Central memory CD4-positive, alpha-beta T cell (primary cell): ENCODE measurements at places on chromosomes 7 and 10.
A peak's percentile ranks its signal among the peaks of the same experiment; 100 is the strongest.

DNA sequence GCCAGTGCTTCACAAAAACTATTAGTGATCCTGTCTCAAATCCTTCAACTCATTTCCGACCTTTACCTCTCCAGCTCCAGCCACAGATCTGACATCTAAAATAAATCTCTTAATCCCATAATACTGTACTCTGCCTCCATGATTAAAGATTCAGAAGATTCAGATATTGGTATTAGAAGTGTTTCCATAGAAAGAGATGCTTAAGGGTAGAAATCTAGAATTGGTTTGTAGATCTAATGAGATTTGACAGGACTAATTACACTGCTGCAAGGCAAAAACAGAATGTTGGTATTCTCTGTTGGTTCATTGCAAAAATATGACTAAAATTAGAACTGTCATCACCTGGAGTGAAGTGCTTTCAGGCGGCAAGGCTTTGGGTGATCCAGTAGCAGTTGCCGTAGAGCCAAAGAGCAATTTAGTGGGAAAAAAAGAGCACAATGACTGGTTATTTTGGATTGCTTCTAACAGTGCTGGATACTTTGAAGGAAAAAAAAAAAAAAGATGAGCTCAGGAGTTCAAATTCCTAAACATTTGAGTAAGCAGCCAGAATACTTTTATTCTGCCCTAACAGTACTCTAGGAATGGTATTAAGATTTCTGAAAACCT lies 940.1 kb upstream of the SORCS1 start:
- no peak for DNase-seq

DNA sequence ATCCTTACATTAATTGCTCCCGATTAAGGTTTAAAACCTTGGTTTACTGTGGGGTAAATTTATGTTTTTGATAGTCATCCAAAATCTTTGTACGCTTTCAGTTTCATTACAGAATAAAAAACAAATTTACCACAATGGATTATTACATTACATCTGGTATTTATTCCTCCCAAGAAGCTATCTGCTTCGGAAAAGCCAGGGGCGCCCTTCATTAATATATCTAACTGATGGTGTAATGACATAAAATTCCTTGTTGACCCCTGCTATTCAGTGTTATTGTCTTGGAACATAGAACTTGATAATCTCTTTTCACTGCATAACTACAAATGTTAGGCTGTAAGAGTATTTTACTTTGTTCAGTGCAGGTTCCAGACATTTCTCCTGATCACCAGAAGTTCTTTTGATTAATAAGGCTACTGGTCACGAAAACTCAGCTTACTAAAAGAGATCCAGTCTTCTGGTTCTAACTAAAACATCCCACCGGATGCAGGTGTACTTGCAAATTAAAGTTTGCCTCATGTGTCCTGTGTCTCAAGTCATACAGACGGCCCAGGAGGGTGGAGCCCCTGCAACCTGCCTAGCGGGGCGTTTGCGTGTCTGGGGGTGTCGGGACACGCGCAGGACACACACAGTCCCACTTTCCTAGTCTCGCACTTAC lies 581 bp upstream of the GLCCI1 start:
- DNase-seq = peak; percentile 12

DNA sequence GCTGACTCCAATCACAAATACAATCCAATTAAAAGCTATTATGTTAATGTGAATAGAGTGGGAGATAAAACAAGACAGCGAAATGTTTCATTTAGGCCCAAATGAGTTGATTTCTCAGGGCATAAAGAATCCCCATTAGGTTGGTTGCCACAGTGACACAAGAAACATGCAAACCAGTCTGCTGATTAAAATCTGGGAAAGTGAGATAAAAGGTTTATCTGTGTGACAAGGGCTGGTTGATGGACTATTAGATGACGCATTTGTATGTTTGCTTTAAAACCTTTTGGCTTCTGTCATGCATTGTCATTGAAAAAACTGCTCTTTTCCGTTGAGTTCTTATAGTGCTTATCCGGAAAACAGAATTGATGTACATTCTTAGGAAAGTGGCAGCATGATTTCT lies 658.2 kb downstream of the GATA3 start:
- DNase-seq = no peak

DNA sequence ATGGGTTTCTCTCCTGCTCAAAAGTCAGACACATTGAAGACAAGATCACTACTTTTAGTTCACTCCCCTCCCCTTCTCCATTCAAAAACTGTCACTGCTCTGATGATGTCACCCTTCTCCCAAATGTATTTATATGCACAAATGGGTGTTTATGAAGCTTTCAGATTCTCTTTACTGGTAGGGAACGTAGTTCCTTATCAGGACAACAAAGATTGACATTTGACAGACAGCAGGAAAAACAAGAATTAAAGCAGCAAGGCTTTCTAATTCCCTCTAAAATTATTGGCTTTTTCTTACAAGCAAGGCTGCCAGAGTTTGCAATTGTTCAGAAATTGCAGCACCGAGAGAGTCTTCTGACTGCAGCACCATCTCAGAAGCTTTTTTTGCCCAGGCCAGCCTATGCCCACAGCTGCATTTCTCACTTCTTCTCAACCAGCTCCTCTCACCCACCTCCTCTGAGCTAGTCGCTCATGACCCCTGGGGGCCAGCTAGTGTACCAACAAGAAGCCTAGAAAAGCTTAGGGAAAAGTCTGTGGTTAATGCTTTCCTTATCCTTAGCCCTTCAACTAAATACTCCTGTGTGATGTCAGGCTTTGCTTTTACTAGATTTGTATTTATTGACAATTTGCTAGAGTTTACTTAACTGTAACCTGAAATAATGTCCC lies 265.1 kb downstream of the HTR7 start:
- DNase-seq = no peak

- no peak for DNase-seq
These were observed 8.0 kb downstream of the TSPAN15 start for GRCh38 chr10:69459101-69459790.

DNA sequence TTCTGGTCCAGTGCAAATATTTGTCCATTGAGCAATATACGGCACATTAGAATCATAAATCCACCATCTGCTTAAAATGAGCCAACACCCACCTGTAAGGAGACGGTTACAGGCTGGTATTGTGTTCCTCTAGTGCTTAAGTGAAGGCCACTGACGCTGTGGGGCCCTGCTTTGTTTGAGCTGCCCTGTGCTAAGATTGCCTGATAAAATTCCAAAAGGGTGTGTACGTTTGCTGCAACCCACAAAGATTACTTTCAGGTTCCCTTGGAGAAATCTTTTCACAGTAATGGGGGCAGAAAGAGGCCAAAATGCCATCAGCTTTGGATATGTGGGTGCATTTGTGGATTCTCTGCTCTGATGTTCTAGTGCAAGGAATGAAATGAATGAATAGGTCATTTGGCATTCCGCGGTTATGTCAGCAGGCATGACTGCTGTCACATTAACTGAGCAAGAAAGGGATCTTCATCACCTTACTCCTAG lies 34.4 kb downstream of the AGR3 start:
- no peak for DNase-seq

- DNase-seq = no peak
These were observed 180.4 kb downstream of the TMEM26 start for GRCh38 chr10:61272781-61273180.

DNA sequence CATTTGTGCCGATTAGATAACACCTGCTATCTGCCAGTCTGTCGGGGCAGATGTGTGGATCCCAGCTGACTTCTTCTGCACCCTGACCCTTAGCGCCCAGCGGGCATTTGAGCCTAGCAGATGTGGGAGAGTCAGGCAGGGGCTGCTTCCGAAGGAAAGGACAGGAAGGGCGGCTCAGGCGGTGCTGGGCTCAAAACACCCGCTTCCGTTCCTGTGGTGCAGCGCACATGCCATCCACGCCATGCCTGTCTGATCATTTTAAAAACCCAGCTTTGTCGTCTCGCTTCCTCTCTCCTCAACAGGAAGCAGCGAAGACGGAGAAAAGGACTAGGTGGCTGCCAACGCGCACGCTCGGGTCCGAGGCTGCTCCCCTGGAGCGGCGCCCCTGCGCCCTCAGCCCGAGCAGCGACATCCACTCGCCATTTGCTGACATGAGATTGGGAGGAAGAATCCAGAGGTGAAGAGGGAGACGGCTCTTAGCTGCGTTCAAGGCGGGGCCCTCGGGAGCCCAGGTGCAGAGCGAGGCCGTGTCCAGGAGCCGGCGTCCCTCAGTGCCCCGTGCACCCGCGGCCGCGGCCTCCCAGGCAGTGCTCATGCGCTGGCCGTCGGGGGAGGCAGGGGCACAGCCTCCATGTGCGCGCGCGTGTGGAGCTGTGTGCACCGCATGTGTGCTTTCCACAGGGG lies 5.9 kb upstream of the BHLHA15 start:
- no peak for DNase-seq

DNA sequence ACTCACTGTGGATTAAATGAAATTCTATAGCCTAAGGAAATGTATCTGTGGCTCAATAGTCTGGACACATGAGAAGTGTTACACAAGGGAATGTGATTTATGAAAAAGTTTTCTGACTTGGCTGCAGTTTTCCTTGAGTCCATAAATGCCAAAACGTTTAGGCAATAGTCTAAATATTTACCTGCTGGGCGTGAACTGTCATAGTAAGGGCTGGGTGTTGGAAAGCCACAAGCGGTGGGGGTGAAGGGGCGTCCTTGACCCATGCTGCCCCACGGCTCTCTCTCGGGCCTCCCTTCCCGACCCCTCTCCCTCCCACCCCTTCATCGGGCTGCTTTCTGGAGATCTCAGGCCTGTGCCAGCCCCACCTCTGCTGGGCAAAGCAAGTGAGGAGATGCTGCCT lies 223.7 kb downstream of the BUB3 start:
- DNase-seq = no peak

DNA sequence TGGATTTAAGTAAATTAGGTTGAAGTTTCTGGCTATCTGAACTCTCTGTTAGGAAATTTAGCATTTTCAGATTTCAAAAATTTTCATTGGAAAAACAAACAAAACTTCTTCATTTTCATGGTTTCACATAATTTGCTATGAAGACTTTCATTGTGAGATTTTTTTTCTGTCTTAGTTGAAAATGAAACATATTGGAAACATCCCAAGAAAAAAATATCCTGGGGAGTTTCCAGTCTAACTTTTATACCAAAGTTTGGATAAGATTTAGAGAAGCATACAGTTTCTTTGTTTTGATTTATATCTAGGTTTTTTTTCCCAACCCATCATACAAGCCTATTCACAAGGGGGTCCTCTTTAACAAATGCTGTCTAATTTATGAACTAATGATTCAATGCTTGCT lies 300.5 kb upstream of the SEMA3A start:
- DNase-seq = no peak

GRCh38 chr7:84144480-84144879 lies 50.1 kb downstream of the SEMA3A start:
- no peak for DNase-seq

GRCh38 chr7:101172005-101172853 lies 6.9 kb upstream of the VGF start:
- no peak for DNase-seq

DNA sequence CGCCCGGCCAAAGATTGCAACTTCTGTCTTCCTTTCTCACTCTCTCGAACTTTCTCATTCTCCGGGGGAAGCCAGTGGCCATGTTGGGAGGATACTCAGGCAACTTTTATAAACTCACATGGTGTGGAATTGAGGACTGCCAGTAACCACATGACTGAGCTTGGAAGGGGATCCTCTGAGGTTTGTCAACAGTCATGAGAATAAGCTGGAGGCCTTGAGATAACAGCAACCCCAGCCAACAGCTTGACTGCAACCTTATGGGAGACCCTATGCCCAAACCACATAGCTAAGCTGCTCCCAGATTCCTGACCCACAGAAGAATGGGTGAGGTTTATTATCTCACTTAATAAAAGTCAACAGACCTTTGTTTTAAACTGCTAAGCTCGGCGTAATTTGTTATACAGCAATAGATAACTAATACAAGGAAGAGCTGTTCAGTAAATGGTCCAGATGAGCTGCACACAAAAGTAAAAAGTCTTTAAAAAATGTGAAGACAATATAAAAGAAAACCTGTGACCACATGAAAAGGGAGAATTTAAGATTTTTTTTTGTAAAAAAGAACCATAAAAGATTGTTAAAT lies 9.6 kb downstream of the SYPL1 start:
- no peak for DNase-seq

- DNase-seq = no peak
These were observed 267.3 kb upstream of the NPVF start for GRCh38 chr7:25495342-25496250.

- DNase-seq = peak; percentile 78
These were observed 5.7 kb downstream of the GATA3 start for GRCh38 chr10:8060010-8060703.

DNA sequence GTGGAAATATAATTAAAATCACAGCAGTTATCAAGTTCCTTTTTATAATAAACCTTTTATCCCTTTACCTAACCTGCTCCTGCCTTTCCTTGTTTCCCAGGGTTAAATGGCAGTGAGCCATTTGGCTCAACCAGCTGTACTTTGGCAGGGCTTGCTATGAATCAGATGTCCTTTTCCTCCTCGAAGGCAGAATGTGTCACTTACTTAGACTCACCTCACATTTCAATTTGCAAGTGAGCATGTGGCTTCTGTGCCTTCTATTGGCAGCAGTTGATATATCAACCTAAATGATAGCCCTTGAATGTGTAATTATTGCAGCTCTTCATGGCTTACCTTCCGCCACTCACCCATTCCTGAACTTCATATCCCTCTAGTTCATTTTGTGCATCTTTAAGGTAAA lies 301.7 kb downstream of the CSTF2T start:
- no peak for DNase-seq

GRCh38 chr10:31819391-31819820 lies 109.2 kb downstream of the ARHGAP12 start:
- DNase-seq = no peak

- DNase-seq = no peak
These were observed 10.3 kb downstream of the PPP1R3C start for GRCh38 chr10:91622601-91623000.

- DNase-seq = no peak
These were observed 13.8 kb upstream of the TMEM120A start for GRCh38 chr7:76008156-76008687.

DNA sequence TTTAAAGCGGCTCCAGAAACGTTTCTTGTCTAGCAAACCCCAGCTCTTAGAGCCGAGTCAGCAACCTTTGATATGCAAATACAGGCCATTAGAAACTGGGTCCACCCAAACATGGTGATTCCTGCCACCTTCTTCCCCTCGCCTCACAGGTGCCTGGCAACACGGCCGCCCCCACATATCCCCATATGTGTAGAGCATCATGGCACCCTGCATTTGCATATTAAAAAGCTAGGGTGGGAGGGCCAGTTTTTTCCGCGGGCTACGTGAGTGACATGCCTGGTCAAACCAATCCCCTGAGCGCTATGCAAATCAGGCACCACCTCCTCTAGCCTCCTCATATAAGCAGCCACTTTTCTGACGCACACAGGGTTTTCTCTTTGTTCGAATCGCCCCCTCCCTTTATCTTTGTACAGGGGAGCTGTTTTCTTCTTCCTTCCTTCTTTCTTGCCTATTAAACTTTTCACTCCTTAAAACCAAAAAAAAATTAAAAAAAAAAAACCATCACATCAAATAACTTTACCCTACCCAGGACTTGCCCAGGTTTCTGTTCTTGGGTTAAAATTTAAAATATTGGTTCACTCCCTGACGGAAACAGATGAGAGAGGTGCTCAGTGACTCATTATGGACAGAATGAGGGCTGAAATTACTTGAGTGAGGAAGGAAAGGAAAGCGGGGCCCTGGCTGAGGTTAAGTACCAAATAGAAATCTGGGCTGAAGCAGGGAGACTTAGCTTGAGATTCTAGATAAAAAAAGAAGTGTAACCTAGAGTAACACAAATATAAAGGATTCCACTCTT lies 59.8 kb downstream of the COA1 start:
- DNase-seq = peak; percentile 82
